ENCODE measurements at places on chromosomes 7 and 10.

- no peak for DNase-seq
Measured at GRCh38 chr10:10794046-10794445, 223.6 kb upstream of the CELF2 start.

DNA sequence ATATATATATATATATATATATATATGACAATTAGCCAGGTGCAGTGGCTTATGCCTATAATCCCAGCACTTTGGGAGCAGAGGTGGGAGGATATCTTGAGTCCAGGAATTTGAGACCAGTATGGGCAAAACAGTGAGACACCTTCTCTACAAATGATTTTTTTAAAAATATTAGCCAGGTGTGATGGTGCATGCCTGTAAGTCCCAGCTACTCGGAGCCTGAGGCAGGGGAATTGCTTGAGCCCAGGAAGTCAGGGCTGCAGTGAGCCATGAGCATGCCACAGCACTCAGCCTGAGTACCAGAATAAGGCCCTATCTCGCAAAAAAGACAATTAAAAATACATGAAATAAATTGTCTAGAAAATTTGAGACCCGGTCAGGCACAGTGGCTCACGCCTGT lies 47.2 kb upstream of the MSRB2 start:
- no peak for DNase-seq

GRCh38 chr7:128933180-128933891 lies 4.4 kb upstream of the IRF5 start:
- DNase-seq = peak; percentile 80

DNA sequence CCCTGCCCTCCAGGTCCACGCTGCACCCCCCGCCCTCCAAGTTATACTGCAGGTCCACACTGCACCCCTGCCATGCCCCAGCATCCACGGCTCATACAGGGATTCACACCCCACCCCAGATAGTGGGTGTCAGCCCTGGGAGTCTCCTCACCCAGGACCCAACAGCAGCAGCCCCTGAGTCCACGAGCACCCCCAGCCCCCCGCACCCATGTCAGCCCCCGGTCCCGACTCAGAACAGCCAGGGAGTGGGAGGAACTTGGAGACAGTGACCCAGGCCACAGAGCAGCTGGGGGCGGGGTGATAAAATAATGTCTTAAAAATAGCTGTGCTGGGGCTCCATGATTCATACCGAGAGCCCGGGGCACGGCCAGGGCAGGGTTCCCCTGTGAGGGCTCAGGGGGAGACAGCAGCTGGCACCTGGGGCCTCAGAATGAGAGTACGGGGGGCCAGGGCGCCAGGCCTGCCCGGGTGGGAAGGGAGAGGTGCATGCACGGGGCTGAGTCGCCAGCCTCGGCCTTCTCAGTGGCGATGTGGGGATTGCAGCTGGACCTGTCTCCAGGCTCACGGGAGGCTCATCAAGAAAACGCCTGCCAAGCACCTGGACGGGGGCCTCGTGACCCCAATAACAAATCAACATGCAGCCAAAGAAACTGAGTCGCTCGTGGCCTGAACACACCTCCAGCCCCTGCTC lies 29.8 kb downstream of the ADAP1 start:
- DNase-seq = peak; percentile 82

GRCh38 chr7:154627646-154628290 lies 375.2 kb downstream of the PAXIP1 start:
- no peak for DNase-seq

DNA sequence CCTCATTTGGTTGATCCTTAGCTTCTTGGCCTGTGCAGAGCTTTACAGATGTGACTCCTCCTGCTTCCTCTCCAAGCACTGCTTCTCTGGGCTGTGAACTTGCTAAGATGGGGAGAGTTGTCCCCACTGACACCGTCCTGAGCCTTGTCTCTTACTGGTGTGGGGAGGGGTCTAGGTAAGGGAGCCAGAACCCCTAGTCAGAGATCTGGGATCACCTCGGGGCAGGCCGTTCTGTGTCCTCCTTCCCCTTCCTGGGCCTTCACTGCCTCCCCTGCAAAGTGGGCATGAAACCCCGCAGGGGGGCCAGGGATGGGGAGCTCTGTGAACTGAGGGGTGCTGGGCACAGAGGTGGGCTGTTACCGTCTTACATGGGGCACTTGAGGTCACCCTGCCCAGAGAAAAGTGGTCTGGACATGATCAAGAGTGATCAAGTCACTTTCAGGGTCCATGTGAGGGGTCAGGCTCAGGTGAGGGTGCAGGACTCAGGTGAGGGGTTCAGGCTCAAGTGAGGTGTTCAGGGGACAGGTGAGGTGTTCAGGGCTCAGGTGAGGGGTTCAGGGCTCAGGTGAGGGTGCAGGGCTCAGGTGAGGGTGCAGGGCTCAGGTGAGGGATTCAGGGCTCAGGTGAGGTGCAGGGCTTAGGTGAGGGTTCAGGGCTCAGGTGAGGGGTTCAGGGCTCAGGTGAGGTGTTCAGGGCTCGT lies 86.2 kb downstream of the ADCY1 start:
- DNase-seq = no peak

GRCh38 chr10:77524281-77524711 lies 113.3 kb downstream of the KCNMA1 start:
- DNase-seq = peak; percentile 13

- DNase-seq = no peak
Measured at GRCh38 chr7:20561466-20561865, 54.0 kb upstream of the ABCB5 start.

- DNase-seq = no peak
Measured at GRCh38 chr7:46285878-46286277, 364.8 kb upstream of the IGFBP3 start.

- peak; percentile 71 for DNase-seq
Measured at GRCh38 chr10:70832852-70833528, 17.2 kb downstream of the SGPL1 start.

GRCh38 chr7:86898171-86898570 lies 161.3 kb downstream of the ELAPOR2 start:
- no peak for DNase-seq

DNA sequence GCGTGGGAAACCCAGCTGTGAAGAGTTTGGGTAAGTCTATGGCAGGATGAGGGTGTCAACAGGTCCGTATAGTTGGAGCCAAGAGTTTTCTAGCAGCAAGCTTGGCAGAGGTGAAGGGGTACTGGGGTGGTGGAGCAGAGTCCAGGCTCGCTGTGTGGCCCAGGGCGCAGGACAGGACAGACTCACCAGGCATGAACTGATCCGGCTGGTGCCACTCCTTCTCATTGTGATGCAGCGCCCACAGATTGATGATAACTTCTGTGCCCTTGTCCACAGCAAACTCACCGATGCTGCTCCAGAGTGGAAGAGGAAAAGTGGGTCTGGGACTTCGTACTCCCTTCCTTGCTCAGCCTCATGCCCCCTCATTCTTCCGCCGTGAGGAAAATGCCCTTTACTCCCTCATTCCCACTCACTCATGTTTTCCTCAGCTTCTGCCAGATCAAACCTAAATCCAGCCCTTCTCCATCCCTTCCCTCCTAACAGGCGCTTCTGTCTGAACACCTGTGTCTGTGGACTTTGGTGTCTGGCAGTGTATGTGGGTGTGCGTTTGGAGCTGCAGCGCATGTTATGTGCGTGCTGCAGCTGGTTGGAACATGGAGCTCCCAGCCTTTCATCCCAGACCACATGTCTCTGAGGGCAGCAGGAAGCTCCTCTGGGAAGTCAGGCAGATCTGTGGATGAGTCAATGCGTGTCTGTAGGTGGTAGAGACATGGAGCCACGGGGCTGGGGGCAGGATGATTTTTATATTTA lies 5.7 kb downstream of the CYP17A1 start:
- no peak for DNase-seq

DNA sequence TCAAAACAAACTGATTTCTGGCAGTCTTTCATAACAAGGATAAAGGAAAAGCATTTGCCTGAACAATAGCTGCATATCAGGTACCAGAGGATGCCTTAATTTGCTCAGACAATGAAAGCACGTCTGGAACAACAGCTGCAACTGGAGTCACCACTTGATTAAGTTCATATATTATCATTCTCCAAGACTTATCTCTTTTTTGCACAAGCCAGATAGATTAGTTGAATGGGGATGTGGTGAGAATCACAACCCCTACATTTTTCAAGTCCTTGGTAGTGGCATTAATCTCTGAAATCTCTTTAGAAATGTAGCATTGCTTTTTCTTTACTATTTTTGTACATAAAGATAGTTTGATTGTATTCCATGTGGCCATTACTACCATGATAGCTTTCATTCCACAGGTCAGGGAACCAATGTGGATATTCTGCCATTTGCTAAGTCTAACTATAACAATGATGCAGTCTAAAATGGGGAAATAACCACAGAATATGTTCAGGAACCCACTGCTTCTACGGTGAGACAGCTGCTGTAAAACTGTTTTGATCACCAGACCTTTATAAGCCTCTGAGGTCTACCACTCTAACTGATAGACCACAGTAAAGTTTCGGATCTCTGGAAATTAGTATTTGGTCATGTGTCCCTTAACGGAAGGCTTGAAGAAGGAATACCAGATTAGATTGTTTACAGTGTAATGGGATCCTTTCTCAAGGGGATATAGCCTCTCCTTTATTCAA lies 1176.2 kb downstream of the DNAJB9 start:
- DNase-seq = peak; percentile 92

- no peak for DNase-seq
Measured at GRCh38 chr10:29895456-29895855, 163.9 kb downstream of the JCAD start.

GRCh38 chr7:53656881-53657280 lies 621.4 kb downstream of the POM121L12 start:
- no peak for DNase-seq

- DNase-seq = peak; percentile 63
Measured at GRCh38 chr7:2971914-2972834, 71.5 kb downstream of the CARD11 start.

- DNase-seq = peak; percentile 74
Measured at GRCh38 chr10:119658274-119658673, 7.1 kb downstream of the BAG3 start.

- no peak for DNase-seq
Measured at GRCh38 chr7:78924581-78924980, 528.9 kb downstream of the MAGI2 start.

DNA sequence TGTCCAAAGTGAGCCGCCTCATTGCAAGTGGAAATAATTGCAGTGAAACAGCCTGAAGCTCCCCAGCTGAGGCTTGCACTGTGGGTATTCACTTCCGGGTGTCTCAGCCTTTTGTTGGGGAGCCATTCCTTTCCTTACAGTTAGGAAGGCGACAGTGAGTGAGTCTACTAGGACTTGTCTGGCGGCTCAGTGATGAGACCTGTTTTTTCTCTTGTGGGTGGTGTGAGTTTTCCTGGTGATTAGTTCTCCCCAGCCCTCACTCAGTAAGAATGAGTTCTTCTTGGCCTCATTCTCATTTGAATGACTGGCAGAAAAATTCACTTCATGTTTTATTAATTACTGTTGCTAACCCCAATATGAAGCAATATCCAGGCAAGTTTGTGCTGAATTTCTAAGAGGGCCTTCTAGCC lies 2.6 kb downstream of the PGAM1 start:
- peak; percentile 56 for DNase-seq

- no peak for DNase-seq
Measured at GRCh38 chr7:102451371-102452054, 13.2 kb downstream of the ALKBH4 start.

DNA sequence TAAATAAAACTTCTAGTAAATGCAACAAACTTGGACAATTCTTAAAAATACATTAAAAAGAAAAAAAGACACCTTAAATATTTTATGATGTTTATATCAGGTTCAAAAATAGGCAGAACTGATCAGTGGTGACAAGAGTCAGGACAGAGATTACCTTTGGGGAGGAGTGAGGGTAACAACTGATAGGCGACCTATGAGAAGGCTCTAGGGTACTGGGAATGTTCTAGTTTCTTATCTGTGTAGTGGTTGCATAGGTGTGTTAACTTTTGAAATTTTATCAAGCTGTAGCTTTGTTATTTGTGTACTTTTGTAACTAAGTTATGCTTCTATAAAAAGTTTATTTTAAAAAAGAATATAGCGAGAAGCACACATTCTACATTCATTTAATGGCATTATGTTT lies 75.1 kb upstream of the STRIP2 start:
- no peak for DNase-seq

Data from MV-4-11 (cell line).